Activated CD4-positive, alpha-beta T cell treated with anti-CD3 and anti-CD28 coated beads, Interleukin-2, Interleukin-4, amounts not matched to agents 100 ng/mL and 50 ng/mL, durations not matched to agents 16 hours and 8 hours (primary cell): ENCODE measurements at places on chromosomes 2 and 18.

- DNase-seq, result no peak
These were observed 1690.7 kb upstream of the TMEFF2 start for GRCh38 chr2:193885419-193885818.

DNA sequence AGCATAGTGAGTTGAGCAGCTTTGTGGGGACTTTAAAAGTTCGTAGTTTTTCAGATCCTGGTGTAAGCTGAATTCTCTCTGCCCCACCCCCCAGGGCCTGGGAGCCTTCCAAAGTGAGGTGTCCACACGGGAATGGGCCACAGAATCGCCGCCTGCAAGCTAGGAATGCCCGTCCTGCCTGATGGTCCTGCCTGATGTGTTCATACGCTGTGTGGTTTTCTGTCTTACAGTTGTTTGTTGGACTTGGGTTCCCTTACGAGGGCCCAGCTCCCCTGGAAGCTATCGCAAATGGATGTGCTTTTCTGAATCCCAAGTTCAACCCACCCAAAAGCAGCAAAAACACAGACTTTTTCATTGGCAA lies 158.7 kb downstream of the MGAT5 start:
- no peak for DNase-seq

GRCh38 chr2:238159071-238159539 lies 335 bp downstream of the ERFE start:
- DNase-seq, result no peak

DNA sequence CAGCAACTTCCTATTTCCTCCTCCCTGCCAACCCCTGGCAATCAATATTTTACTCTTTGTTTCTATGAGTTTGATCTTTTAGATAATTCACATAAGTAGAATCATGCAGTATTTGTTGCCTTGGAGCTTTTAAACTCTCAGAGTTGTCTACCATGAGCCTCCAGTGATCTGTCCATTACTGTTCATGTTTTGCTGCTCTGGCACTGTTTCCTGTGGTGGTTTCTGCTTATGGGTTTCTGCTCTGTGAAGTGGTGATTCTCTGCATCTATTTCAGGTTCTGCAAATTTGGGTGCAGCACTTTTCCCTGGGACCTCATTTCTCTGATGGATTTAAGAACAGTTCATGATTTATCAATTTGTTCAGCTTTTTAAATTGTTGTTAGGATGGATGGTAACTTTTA lies 908.1 kb upstream of the FANCL start:
- no peak for DNase-seq

GRCh38 chr18:79323471-79323870 lies 72.3 kb upstream of the NFATC1 start:
- DNase-seq, result no peak

DNA sequence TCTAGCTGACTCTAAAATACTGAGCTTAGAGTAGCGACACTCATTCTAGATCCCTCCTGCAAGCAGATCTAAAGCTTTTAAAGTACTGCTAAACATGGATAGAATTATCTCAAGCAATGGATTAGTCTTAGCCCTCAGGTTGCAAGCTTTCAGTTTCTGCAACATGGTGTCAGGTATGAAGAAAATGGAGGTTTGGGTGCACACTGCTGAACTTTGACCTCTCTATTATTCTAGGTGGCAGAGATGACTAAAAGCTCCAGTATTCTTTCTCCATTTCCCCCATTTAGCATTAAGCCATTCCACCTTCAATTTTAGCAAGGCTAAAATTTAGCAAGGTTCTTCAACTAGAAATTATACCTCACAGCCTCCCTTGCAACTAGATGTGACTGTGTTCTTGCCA lies 117.0 kb downstream of the CACNB4 start:
- no peak for DNase-seq

GRCh38 chr18:28189400-28190239 lies 12.7 kb upstream of the CDH2 start:
- DNase-seq, result peak; percentile 29

DNA sequence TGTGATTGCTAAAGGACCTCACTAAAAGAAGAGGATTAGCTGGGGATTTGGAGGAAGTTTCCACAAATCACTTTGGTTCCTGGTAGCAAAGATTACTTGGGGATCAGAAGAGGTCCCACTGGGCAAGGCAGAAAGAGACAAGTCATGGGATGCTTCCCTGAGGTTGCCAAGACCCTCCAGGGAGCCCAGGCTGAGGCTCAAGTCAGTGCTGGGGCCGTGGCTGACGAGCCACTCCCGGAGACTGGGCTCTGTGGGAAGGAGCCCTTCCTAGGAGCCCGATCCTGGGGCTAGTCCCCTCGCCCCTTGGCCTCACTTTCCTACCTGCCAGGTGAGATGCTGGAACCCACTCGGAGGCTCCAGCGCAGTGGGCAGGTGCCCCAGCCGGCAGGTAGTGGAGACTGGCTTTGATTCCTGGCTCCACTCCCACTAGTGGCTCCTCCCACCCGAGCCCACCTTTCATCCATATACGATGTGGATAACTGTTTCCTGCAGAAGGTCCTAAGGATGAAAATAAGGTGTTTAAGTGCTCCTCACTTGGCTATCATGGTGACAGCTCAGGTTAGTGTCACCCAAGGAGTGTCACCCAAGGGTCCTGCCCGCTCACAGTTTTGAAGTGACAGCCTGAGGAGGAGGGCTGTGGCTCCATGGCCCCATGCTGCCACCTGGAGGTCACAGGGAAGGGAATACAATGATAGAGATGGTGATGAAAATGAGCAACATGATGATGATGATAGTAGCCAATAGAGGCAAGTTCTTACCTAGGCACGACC lies 100.5 kb downstream of the CAPN13 start:
- peak; percentile 59 for DNase-seq

GRCh38 chr2:148653437-148653836 lies 8.9 kb downstream of the EPC2 start:
- DNase-seq, result no peak

DNA sequence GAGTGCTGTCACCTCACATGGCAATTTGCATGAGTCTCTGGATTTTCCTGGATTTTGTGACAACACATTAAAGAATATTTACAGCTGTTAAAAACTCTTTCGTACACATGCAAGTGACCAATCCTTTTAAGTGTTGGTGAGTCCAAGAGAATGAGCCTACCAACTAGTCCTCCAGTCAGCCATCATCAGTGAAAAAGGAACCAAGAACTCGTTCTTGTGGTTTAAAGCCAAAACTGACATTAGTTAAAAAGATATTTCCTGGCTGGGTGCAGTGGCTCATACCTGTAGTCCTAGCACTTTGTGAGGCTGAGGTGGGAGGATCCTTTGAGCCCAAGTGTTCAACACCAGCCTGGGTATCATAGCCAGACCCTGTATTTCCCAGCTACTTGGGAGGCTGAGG lies 215.4 kb upstream of the ITGA4 start:
- DNase-seq, result no peak

GRCh38 chr2:28674062-28674712 lies 77.4 kb upstream of the PPP1CB start:
- DNase-seq, result no peak

- no peak for DNase-seq
These were observed 69.0 kb upstream of the TTC39C start for GRCh38 chr18:23945416-23946079.

DNA sequence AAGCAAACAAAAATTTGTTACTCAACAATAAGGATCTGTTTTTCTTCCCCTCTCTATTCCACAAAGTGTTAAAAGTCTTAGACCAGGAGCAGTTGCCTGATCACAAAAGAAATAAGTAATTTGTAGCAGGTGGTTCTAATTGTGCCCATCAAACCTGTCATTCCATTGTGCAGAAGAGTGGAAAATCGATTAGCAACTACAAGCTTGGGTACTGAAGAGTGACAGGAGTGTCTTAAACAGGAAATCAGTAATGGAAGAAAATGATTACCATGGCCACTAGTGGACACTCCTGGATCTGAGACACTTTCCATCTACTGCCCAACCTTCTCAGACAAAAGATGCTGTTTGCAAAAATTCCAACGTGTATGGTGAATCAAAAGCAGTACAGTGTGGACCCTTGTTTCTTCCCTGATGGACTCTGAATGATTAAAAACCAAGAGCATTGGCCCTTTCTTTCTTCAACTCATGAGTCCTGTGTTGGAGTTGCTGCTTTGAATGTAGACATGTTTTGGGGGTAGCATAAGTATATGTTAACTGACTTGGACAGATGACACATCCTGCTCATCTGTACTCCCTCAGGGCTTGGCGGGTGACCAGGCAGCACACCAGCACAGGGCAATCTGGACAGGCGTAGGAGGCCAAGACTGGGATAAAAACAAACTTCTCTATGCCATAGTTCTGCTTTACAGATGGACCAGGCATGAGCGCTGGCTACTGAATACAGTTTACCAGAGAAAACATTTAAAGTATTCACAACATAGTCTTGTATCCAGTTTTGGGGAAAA lies 51.9 kb downstream of the PLA2R1 start:
- no peak for DNase-seq

GRCh38 chr2:27201675-27202074 lies 10.2 kb upstream of the ATRAID start:
- no peak for DNase-seq

DNA sequence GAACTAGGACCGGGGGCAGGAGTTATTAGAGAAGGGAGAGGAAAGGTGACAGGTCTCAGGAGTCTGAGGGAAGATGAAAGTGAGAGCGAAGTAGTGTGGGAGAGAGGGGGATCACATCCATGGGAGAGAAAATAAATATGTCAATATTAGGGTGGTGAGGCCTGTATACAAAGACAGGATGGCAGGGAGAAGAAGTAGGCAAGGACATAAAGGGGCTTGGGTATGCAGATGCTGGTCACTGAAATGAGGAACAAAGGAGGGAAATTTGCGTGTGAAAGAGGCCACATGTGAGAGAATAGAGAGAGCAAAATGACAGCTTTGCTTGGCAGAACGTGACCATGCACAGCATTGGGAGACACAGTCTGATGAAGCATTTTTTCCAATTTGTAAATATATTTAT lies 13.6 kb downstream of the METAP1D start:
- no peak for DNase-seq

DNA sequence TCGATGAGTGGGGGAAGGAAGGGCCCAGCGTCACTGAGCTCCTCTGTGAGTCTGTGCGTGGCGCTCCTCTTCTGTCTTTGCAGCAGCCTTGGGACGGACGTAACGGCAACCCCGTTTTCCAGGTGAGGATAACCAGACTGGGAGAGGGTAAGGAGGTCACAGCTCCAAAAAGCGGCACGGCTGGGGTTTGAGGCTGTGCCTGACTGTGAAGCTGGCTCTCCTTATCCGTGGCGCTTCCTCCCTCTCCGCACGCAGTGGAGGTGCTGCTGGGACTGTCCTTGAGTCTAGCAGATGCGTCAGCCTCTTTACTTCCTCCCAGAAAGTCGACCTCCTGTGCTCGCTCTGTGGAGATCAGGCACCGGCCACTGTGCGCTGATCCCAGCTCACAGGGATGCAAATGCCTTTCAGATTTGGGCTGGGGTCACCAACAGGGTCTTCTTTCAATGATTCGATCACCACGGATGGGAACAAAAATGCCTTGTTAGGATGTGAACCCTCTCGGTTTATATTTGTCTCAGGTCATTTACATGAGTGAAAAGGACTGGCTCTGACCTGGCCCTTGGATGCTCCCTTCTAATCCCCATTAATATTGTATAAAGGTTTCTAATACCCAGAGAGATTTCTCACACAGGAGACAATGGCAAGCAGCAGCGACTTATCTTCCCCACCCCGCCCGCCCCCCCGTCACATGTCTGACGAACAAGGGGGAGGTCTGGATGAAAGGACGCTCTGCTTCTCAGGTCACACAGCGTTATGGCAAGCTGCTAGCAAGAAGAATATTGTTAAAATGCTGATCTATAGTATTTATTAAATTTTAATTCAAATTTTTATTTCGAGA lies 30.1 kb upstream of the E2F6 start:
- DNase-seq, result no peak

- no peak for DNase-seq
These were observed 16.9 kb upstream of the TUBB6 start for GRCh38 chr18:12291161-12291560.

DNA sequence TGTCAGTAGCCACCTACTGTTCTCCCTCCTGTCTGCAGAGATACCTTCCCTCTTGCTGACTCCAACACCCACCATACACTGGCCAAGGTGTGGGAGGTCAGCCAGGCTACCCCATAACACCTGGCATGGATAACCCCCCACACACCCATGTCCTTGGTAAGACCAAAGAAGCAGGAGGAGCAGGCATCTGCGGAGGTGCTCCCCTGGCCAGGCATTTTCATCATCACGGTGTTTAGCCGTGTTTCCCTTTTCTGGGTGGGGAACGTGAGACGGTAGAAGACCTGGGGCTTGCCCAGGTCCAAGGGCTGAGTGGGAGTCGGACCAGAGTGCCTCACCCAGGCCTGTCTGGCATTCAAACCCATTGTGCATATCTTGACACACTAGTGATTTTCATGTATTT lies 150.3 kb downstream of the SMAD7 start:
- no peak for DNase-seq

DNA sequence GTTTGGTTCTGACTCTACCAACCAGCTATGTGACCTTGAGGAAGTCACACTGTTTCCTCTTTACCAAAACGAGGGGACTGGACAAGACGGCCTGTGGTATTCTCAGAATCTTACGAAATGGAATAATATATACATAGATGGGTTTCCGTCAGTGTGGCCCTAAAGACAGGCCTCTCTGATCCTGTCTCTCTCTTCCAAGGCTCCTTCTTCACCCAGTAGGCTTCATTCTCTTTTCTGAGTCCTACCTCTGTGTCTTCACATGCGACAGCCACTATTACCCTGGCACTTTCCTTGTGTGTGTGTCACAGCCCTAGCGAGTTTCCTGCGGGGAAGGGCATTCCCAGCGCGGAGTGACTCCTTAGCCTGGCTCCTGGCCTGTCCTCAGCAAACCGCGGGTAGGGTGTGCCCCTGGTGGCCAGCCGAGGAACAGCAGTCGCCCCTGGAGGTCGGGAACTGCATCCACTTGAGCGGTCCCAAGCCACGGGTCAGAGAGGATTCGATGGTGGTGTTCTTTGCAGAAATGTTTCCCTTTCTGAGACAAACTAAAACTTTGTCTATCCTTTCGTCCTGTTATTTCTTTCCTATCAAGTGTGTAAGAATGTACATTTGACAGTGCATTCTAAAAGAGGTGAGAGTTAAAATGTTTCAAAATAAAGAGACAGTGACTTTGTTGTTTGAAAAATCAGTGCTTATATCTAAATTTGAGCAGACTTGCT lies 63.3 kb downstream of the RAB31 start:
- peak; percentile 60 for DNase-seq

- DNase-seq, result peak; percentile 68
These were observed 101.6 kb downstream of the SPTBN1 start for GRCh38 chr2:54557601-54558187.

- no peak for DNase-seq
These were observed 117.1 kb upstream of the BOD1L2 start for GRCh38 chr18:57029761-57030160.
